Esophagus mucosa (tissue), 1 donor: ENCODE measurements at places on chromosomes 12 and 14. TPM values are rescaled to one million over a fixed set of nuclear protein-coding genes. Genes with fewer than 3 reads are reported as not detected.
A peak's percentile ranks its signal among the peaks of the same experiment; 100 is the strongest.

DNA sequence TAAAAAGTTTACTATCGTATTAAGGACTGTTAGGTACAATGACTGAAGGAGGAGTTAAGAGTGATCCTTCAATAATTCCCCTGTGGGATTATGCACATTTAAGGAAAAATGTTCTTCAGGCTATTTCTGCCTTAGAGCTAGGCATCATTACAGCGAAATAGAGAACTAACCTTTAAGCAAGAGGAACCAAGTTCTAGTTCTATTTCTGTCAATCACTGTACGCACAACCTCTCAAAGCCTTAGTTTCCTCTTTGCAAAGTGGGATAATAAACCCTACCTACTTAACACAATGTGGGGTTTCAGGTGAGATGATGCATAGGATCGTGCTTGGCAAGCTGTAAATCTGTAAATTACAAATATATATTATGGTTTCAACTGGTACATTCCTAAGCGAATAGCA, 15.4 kb downstream of the NTF3 start:
- ATAC-seq = no peak

Gene ADGRD1
- 2.5 TPM for total RNA-seq

DNA sequence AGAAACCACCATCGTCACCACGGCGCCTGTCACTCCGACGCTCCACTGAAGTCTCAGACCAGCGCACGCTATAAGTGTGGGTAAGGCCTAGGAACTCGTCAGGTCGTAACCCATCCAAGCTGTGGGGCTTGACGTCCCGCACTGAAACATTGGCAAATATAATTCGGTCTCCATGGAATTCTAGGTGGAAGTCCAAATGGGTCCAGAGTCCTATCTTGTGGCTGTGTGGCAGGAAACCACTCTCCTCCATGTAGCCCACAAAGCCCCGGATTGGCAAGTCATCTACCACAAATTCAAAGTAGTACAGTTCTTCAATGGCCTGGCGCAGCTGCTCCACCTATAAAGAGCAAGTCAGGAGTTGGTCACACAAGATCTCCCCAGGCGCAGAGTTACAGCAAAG, 2.3 kb downstream of the TM9SF1 start:
- no peak for ATAC-seq

GRCh38 chr14:57085043-57085442, 183.7 kb downstream of the EXOC5 start:
- ATAC-seq = no peak

DNA sequence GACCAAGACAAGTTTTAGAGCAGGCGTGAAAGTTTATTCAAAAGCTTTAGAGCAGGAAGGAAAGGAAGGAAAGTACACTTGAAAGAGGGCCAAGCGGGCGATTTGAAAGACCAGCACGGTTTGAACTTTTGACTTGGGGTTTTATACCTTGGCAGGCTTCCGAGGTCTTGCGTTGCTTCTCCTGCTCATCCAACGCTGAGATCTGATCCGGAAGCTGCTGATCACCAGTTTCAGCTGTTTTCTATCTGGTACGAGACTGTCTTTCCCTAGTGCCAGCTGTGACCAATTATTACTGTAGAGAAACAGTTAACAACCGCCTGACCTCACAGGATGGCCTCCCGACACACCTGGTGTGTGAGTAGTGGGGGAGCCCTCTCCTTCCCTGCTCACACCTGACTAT, 20.6 kb upstream of the SNRPF start:
- peak; percentile 35 for ATAC-seq

Gene RBP5
- total RNA-seq = 0.76 TPM

GRCh38 chr12:61857968-61858367, 402.2 kb upstream of the USP15 start:
- no peak for ATAC-seq

Gene METAP2
- 54.2 TPM for total RNA-seq

DNA sequence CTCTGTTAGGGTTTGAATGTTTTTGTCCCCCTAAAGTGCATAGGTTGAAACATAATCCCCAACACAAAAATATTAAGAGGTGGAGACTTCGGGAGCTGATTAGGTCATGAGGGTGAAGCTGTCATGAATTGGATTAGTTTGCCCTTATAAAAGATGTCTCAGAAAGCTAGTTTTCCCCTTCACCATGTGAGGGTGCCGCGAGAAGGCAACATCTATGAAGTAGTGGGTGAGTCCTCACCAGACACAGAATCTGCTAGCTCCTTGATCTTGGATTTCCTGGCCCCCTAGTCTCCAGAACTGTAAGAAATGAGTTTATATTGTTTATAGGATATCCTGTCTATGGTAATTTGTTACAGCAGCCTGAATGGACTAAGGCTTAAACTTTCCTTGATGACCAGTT, 301.5 kb upstream of the ATP2B1 start:
- ATAC-seq = no peak

DNA sequence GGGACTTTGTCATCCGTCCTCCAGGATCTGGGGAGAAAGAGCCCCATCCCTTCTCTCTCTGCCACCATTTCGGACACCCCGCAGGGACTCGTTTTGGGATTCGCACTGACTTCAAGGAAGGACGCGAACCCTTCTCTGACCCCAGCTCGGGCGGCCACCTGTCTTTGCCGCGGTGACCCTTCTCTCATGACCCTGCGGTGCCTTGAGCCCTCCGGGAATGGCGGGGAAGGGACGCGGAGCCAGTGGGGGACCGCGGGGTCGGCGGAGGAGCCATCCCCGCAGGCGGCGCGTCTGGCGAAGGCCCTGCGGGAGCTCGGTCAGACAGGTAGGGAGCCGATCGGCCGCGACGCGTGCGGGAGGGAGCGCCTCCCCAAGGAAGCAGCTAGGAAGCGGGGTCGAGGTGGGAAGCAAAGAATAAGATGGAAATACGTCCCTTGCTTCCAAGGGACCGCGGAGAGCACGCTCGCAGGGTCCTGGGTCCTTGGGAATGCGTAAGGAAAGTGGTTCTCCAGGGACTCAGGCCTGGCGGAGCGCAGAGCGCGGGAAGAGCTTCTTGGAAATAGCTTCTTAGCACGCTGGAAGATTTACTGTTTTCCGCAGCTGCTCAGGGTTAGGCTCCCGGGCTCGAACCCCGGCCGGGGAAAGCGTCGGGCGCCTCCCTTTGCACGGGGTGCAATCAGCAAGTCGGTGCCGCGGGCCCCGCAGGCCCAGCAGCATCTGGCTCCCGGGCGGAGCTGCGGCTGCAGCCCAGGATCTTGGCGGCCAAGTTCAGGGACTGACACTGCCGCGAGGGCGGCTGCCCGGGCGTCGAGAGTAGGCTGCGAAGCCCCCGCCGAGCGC, 457 bp downstream of the SOCS2 start:
- no peak for ATAC-seq

Gene RIPK3
- total RNA-seq = 10.5 TPM

DNA sequence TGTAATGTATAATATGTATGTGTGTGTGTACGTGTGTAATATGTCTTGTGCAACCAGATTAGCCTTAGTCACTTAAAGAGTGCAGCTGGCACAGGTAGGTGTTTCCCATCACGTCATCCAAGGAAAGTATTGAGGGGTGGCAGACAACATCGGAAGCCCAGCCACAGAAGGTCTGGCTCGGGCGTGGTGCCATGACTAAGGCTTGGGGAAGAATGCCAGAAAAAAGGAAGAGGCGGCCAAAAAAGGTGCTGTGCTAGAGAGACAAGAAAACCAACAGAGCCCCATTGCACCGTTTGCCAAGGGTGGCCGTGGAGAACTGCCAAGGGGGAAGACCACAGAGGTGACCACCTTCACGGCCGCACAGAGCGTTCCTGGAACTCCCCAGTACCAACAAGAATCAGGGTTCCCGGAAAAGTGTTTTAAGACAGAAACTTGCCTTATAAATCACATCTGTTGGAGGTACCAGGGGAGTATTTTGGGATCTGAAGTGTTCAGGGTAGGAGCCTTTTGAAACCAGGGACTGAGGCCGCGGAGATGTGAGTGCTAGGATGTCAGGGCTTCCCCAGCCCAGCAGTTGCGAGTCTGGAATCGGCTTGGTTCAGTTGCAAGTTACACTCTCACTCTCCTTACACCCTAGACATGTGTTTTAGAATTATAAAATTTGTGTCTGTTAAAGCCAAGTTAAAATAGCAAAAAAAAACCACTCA, 131.2 kb upstream of the DYRK2 start:
- ATAC-seq = peak; percentile 92

GRCh38 chr14:24110523-24110922, 4.1 kb upstream of the DCAF11 start:
- no peak for ATAC-seq

DNA sequence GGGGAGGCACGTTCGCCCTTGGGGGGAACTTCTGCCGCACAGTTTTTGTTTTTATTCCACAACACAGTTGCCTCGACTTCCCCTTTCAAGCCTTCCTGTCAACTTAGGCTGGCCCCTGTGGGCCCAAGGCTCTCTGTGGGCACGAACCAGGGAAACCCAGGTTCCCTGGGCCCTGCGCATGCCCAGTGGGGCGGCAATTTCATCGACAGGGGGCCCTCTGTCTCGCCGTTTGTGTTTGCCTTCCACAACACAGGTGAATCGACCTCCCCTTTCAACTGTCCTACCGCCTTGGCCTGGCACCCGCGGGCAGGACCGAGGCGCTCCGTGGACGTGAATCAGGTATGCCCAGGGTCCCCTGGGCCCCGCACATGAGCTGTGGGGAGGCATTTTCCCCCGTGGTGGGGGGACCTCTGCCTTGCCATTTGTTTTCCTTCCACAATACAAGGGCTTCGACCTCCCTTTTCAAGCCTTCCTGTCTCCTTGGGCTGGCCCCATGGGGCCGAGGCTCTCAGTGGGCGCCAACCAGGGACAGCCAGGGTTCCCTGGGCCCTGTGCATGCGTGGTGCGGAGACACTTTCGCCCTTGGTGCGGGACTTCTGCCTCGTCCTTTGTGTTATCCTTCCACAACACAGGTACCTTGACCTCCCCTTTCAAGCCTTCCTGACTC, 354.0 kb downstream of the ALG10 start:
- no peak for ATAC-seq

DNA sequence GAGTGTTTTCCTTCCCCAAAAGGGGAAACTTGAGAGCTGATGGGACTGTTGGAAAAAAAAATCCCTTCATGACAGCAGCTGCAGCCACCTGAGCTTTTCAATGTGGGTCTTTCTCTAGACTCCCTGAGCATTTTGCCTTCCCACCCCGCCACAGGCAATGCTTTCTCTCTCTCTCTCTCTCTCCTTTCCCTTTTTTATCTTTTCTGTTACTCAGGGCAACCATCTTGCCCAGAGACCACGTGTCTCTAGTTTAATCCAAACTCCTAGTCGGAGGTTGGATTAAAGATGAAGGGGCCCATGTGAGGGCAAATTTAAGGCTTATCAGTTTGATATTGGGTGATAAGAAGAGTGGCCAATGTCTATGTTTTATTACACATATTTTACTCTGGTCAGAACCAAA, 25.9 kb upstream of the B4GALNT1 start:
- no peak for ATAC-seq

GRCh38 chr12:52029685-52030084, 21.6 kb upstream of the NR4A1 start:
- no peak for ATAC-seq
